ENCODE measurements at places on chromosomes 12 and 14. TPM values are rescaled to one million over a fixed set of nuclear protein-coding genes. Genes with fewer than 3 reads are reported as not detected.

NCOR2 gene
- 62.6 TPM for polyA plus RNA-seq

DNA sequence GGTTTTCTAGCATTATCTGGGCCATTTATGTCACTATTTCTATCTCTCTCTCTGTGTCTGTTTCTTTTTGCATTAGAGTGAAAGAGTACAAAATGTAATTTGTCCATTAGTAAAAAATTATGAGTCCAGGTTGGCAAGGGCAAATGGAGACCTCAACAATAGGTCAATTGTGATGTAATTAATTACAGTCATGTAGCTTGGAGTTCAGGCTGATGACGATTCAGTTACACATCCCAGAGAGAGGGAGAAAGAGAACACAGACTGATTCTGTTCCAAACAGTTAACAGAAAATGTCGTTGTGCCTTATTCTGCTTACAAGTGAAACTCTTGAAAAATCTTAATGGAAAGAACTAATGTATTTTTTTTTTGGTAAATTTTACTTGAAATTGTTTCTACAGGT is 83.3 kb downstream of the ATXN7L3B start:
- H3K27ac ChIP-seq, result no peak overlapping the region
- no peaks in the 10 kb centered on the region for H3K27me3 ChIP-seq
- no peak overlapping the region for H3K4me3 ChIP-seq
- no peak for DNase-seq

ATP2B1 gene
- 32.1 TPM for polyA plus RNA-seq

- H3K27me3 ChIP-seq, result no peaks in the 10 kb centered on the region
- H3K4me1 ChIP-seq, result no peaks in the 10 kb centered on the region
- no peak overlapping the region for H3K4me3 ChIP-seq
- DNase-seq, result no peak
These were observed 105.1 kb upstream of the TMEM260 start for GRCh38 chr14:56474419-56475022.

DNA sequence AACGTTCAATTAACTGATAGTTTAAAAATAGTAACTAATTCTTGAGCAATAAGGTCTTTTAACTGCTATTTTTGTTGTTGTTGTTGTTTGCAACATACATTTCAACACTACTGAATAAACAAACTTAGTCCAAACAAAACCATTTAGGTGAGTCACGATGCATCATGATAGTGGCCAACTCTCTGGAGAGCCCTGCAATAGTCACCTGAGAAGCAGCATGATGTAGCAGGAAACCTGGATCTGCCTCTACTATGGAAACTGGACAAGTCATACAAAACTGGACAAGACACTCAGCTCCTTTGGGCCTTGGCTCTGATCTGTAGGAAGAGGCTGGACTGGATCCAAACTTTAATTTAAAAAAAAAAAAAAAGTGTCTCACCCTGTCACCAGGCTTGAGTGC is 117.3 kb downstream of the MED13L start:
- no peak for DNase-seq
- peaks cover 24% of the 10 kb centered on the region for H3K4me1 ChIP-seq
- H3K4me3 ChIP-seq, result no peak overlapping the region
- no peak overlapping the region for H3K27ac ChIP-seq
- H3K36me3 ChIP-seq, result no peaks in the 10 kb centered on the region
- no peaks in the 10 kb centered on the region for H3K27me3 ChIP-seq
